ENCODE measurements at places on chromosomes 11 and 22.

GRCh38 chr11:8886322-8886721 lies 24.7 kb upstream of the AKIP1 start:
- no peak for DNase-seq

DNA sequence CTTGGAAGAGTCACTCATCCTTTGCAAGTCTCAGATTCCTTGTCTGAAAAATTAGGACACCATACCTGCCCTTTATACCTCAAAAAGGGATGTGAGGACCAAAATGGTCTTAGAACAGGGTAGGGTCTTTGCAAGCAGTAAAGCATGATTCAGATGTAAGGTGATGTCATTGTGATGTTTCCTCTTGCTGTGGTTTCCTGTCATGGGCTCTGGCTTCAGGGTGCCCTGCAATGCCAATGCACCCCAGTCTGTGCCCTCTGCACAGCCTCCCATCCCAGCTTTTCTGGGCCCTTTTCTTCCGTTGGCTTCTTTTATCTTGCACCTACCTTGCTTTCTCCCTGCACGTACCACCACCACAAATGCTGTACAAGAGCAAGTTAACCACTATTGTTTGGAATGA lies 87.8 kb upstream of the NNMT start:
- DNase-seq, result peak; percentile 1

- no peak for DNase-seq
Observed at GRCh38 chr11:39641751-39642150, 1817.7 kb downstream of the LRRC4C start.

DNA sequence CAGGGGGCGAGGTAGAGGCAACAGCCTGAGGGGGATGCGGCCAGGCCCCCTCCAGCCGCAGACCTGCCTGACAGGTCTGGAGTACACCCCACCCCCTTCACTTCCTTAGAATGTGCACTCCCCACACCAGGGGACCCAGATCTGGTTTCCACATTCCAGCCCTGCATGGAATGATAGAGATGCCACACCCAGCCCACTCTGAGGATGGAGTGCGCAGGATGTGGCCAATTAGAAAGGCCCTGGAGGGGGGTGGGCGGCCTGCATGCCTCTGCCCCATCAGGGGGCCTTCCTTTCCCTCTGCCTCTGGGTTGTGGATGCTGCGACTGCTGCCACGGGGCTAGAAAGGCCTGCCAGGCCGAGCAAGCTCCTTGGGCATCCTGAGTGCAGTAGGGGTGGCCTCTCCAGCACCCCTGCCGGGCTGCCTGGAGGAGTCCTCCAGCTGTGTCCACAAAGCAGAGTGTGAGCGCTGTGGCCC lies 28.2 kb upstream of the MGAT3 start:
- no peak for DNase-seq

- no peak for DNase-seq
Observed at GRCh38 chr22:48919851-48920589, 907.7 kb downstream of the BRD1 start.

DNA sequence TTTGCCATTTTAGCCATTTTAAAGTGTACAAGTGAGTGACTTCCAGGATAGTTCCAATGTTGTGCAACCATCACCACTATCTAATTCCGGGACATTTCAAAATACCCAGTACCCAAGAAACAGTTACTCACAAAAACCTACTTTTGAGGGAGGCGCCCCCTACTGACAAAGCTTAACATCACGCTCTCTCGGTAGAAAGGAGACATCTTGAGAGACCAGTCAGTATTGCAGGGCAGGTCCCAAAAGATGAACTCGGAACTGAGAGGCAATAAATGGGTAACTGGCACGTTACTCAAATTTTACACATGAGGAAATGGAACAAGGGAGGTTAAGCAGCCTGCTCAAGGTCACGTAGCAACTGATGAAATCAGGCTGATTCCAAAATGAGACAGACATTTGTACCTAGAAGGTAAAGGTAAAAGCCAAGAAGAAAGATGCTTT lies 50.0 kb upstream of the POU2AF1 start:
- DNase-seq, result peak; percentile 95

DNA sequence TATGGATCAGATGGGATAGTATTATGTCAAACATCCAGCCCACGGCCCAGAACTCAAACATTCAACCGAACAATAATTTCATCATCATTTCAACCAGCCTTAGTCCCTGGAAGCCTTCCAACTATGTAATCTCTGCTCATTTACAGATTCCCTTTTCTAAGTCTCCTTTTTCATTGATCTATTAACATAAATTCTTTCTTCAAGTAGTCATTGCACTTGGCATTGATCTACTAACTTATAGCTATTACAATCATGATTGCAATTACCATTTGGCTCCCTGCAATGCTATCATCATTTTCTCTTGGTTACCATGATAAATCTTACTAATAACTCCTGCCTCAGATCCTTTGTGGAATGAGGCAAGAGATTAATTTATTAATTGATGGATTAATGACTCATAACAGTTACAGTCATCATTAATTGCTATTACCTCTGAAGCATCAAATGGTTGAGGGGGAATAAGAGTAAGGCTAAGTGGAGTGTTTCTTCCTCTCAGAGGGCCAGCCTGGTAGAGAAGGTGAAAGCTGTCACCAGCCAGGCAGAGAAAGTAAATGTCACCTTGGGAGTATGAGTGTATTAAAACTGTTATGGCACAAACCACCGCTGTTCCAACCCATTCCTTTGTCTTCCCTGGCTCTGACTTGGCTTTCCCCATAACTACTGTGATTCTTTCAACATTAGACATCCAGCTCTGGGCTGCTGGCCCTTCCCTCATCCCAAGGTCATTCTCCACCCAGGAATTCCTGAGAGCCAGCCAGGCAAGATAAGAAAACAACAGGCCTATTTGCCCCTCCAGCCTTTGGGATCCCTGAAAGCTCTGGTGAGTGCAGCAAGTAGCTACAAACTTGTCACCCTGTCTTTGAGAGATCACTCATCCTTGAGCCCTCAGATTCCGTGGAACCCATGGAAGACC lies 174.7 kb downstream of the RRAS2 start:
- DNase-seq, result no peak

- DNase-seq, result no peak
Observed at GRCh38 chr22:37080838-37081237, 28.7 kb downstream of the TMPRSS6 start.

DNA sequence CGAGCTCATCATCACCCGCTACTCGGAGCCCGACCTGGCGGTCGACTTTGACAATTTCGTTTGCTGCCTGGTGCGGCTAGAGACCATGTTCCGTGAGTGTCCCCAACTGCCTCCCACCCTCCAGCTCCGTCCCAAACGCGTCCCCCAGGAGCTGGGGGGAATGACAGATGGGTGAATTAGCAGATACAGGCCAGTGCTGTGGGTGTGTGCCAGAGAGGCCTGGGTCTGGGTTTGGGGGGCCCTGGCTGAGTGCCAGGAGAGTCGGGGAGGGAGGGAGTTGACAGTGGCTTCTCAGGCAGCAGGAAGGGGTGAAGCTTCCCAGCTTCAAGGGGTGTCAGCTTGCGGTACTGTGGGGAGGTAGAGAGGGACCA lies 28.6 kb downstream of the CAPN1 start:
- DNase-seq, result no peak

GRCh38 chr11:2776351-2777061 lies 76.7 kb upstream of the KCNQ1OT1 start:
- no peak for DNase-seq

DNA sequence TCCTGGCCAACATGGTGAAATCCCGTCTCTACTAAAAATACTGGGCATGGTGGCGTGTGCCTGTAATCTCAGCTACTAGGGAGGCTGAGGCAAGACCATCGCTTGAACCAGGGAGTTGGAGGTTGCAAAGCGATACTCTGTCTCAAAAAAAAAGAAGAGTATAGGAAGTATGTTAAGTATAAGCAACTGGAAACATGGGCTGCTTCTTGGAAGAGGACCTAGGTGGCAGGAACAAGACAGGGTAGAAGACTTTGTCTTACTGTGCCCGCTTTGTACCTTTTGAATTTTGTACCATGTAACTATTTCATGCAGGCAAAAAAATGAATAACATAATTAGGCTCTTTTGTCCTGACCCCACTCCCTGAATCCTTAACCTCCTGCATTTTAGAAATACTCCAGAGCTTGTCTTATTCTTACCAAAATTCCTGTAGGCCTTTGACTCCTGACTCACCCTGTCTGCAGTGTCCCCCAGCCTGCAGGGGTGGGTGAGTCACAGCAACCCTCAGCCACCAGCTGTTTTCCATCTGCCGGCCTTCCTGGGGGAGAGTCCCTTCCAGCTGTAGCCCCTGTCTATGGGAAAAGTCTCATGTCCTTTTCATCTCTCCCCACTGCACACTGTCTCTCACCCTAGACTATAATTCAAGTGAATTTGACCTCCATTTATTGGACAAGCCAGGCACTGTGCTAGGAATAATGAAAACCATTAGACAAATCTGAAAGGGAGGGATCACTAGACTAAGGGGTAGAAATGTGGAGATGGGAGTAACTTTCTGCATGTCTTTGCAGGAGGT lies 41.8 kb downstream of the TXN2 start:
- peak; percentile 43 for DNase-seq

GRCh38 chr11:64971421-64972233 lies at the start of gene MAJIN:
Gene MAJIN (minus strand): TSS chr11:64972108. CDS start chr11:64959405, 12,703 bp downstream.
- DNase-seq, result peak; percentile 53

GRCh38 chr22:46917771-46918101 lies 155.3 kb downstream of the TBC1D22A start:
- no peak for DNase-seq

DNA sequence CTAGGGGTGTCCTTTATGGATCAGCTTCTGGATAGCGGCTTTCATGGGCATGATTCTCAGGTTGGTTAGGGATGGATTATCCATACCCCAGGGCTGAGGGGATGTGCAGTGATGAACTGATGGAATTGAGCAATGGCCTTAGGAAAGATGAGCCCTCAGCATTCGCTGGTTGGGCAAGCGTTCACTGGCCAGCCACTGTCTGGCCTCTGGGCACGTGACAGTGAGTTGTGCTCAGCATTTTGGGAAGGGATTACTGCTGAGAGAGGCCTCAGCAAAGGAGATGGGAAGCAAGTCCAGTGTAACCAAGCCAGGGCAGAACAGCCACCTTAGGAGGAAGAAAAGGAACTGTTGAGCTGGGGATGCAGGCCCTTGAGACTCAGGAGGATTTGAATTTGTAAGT lies 17.4 kb downstream of the UBASH3B start:
- DNase-seq, result no peak

Measured in MV-4-11 (cell line).